Stimulated activated CD4-positive, alpha-beta T cell treated with anti-CD3 and anti-CD28 coated beads, TNF-alpha, amount 100 ng/mL, for 4 hours (primary cell): ENCODE measurements at places on chromosomes 12 and 14.

DNA sequence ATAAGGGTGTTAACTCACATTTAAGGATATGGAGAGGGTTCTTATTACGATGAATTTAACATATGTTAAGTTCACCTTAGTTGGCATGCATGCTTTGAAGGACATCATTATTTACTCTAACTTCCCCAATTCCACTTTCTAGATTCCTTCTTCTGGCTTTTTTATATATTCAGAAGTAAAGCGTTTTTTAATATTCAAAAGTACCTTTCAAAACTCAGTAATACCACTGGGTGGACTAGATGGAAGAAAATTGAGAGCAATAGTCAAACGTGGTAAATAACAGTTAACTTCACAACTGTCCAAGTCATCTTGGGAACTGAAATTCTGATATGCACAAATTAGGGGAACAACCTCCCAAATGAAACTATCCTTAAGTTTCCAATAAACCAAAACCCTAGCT is 9.1 kb downstream of the SINHCAF start:
- DNase-seq: no peak

DNA sequence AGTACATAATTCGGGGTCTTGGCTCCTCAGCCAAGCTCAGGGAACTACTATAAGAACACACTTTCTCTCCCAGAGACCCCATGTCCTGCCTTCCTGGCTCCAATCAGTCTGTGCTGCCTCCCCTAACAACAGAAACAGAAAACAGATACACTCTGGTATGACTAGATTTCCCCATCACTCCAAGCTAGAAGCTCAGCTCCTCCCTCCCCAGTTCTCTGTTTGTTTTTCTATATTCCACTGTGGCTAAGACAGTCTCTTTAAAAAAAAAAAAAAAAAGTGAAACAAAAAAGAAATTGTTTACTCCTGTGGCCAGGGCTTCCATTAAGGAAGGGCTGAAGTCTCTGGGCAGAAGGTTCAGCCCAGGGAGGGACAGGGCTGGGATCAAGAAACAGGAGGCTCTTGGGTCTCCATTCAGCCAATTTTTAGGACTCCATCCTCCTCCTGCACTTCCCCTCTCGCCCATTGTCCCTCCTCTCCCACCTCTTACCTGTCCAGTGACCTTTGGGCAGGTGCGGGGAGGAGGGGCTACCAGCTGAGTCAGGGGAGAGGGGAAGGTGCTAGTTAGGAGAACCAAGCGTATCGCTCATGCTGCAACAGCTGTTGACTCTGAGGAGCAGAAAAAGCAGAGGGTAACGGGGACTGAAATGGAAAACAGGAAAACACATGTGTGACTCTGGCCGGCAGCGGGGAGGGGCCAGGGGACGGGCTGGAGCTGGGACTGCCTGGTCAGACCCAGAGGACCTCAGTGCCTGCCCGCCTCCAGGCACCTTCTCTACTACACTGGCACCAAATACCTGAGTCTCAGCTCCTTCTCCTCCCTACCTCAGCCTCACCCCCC is 4.1 kb upstream of the SLC7A7 start:
- DNase-seq: no peak

- no peak for DNase-seq
Observed at GRCh38 chr12:45670346-45671065, 59.0 kb upstream of the ARID2 start.

DNA sequence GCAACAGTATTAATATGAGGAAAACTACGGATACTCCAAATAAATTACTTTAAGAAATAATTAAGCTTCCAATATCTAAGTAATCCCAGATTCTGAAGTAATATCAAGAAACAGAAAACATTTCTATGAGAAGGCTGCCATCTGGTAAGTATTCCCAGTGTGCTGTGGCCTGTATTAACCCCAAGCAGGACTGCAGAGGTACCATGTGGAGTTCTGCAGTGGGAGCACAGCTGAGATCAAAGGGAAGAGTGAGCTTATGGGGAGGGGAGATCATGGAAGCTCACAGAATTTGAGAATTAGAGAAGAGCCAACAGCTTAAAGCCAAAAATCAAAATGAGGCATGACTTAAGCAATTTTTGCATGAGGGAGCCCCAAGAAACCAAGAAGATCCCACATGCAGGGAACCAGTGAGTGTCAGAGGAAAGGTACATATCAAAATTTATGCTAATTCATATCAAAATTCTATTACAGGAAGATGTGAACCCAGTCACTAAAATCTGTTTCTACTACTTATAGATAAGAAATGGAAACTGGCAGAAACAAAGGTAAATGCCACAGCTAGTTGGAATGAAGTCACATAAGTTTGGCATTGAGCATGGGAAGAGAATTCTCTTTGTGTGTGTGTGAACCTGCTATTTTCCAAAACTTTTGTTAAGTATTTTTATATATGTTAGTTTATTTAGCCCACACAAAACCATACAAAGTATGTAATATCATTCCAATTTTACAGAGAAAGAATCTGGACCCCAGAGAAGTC is 62.6 kb upstream of the KITLG start:
- DNase-seq: no peak

DNA sequence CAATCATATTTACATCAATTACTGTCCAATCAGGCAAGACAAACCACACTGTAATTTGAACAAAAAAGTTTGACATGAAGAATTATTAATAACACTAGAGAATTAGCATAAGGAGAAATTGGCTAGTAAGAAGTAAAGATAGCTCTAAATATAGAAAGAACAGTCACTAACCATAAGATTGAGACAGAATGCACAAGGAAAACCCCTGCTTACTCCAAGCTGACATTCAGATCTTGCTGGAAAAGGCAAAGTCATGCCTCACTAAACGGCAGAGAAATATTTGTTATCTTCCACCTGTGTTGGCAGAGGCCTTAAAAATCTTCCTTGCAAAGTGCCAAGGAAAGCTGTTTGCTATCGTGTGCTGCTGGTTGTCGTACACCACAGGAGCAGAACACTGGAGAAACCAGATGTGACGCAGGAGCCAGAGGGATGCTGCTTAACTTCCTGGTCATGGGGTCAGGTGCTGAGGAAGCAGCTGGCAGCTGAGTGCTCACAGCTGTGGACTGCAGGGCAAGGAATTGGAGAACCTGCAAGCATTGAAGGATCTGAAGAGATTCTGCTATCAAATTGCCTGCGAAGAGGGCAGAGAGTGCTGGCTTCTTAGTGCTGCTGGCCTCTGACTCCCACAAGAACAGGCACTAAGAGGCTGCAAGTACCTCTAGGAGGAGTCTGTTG is 1323.3 kb downstream of the LRFN5 start:
- DNase-seq: no peak

DNA sequence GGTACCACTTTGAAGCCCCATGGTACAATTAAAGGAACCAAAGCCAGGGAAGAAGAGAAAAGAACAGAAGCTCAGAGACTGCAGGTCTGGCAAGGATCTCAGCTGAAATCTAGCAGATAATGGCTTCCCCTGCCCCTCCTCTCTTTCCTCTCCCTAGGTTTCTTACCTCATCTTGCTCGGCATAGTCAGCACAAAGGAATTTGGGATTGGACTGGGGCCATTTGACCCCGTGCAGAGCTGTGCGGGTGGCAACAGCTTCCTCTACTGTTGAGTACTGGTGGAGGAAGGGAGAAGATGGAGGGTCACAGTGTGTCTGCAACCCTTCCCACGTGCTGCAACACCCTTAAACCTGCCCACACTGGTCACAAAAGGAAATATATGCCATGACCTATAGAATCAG is 4.7 kb upstream of the CDH24 start:
- no peak for DNase-seq

DNA sequence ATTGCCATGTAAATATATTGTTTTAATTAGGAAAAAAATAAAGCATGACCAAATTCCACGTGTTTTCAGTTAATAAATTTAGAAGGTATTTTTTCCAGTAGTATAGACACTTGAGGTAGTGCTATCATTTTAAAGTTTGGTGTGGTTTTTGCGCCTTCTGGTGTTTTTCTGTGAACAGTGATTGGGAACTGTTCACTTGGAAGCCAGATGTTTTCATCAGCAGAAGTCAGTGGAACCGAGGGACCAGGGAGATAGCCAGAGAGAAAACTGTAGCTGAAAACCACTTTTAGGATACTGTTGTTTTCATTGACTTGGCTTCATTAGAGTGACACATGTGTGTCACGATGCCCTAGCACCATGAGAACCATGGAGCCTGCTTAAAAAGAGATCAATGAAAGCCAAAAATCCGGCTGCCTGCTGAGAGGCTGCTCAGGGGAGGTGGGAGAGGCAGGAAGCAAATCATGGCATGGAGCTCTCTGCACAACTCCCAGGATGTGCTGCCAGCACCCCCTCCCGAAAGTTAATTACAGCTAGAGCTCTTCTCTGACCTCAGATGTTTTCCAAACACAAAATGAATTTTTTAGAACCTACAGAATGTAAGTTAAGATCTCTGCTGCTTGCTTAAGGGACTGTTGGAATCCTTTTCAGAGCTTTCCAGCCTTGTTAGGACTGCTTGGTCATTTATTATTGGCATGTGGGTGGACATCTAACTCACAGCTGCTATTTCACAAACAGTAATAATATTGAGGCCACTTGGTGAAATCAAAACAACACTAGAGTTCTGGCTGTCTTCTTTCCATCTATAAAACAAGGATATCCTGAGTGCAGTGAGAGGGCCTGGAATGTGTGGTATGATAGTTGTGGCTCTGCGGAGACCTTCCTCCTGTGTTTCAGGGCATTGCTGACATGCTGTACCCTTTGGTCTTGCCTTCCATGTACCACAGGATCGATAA is 192.3 kb downstream of the ANO4 start:
- DNase-seq: no peak

DNA sequence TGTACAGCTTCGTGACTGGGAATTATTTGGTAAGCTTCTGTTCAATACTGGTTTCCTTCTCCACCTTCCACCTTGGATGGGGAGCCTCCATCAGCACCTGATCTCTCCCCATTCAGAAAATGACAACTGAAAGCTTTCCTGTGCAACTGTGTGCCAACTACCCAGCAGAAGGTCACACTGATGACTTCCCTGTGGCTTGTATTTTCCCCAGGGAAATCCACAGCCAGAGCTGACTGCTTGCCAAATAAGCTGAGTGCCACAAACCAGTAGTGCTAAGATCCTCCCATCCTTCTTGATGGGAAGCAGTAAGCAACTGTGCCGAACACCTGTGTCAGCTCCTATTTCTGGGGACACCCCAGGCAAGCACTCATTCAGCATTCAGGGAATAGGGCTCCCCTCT is 257.2 kb upstream of the SOX5 start:
- no peak for DNase-seq

DNA sequence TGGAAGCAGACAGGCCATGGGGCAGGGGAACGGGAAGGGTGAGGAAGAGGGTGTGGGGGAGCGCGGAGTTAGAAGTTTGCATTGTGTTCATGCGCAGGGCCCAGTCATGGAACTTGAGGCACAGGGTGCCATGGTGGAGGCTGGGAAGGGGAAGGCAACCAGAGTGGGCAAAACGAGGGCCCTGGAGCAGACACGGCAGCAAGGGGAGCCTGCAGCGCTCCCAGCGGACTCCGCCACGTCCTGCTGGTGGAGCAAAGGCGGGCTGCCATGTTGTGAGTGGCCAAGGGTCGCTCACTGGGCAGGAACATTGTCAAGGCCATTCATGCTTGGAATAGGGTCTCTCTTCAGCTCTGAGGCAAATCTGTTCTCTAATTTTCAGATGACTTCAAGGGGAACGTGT is 20.5 kb downstream of the DEGS2 start:
- DNase-seq: no peak

- no peak for DNase-seq
Observed at GRCh38 chr14:51401756-51402155, 161.7 kb downstream of the TMX1 start.

- no peak for DNase-seq
Observed at GRCh38 chr14:77804592-77804991, 4.7 kb downstream of the ADCK1 start.

GRCh38 chr12:44544018-44544417 is 332.1 kb downstream of the NELL2 start:
- no peak for DNase-seq

DNA sequence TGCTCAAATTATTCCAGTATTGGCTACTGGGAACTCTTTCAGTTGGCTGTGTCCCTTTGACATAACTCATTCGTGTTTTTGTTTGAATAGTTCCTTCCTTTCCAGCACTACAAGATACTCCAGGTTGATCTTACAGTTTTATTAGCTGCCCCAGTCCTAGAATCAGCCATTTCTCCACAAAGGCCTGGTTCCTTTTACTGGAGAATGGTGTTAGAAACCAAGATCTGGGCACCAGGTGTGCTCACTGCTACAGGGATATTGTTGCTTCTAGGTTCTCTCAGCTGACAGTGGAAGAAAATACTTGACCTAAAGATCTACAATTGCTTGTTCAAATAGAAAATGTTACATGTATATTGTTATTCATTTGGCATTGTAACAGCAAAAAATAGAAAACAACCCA is 21.9 kb downstream of the CDK17 start:
- no peak for DNase-seq

GRCh38 chr12:66320996-66321395 is 18.7 kb downstream of the HELB start:
- DNase-seq: no peak

DNA sequence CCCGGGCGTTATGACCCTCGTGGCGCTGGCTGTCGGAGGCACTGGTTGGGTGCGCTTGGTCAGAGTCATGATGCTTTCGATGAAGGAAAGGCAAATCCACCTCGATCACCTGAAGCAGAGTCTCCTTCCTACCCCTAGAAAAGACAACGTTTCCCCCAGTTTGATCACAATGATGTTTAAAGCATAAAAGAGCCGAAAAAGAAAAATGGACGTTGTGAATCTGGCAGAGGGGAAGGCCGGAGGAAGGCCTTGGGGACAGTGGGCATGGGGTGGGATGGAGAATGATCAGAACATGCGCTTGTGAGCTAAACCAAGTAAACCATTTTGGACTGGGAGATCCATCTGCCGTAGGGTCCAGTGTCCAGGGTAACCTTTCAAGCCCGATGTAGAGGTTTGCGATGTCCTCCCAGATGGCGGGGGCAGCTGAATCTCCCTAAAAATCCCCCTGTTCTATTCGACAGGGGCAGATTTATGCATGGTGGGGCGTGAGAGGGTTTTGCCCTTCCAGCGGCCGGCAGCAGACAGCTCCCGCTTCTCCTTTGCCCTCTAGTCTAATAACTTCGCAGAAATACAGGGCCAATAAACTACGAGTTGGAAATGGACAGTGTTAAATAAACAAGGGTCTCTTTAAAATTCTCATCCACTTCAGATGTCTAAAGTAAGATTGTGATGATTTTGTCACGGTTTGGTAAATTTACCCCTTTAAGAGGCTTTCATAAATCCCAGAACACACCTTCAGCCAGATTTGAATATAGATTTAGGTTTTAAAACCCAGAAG is 2.3 kb upstream of the OTX2 start:
- no peak for DNase-seq

DNA sequence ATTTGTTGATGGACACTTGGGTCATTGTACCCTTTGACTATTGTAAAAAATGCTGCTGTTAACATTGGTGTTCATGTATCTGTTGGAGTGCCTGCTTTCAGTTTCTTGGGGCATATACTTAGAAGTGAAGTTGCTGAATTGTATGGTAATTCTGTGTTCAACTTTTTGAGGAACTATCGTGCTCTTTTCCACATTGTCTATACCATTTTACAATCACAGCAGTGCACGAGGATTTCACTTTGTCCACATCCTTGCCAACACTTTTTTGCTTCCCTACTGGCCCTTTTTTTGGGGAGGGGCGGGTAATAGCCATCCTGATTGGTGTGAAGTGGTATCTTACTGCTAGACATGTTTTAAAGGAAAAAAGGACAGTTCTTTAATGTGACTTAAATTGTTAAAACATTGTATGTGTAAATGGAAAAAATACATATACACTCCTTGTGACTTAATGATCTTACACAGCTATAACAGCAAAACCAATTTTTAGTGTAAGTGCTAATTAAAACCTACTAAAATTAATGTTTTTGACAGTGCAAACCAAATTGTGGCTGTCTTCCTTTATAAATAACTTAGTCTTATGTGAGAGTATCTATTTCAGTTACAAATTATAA is 52.7 kb downstream of the WNK1 start:
- DNase-seq: no peak

GRCh38 chr12:31406345-31406744 is 80.4 kb upstream of the SINHCAF start:
- no peak for DNase-seq
